Hematopoietic multipotent progenitor cell treated with erythropoietin and hydrocortisone succinate and interleukin-3 and kit ligand, for 8 days (in vitro differentiated cells): ENCODE measurements at places on chromosomes 5 and 9.

DNA sequence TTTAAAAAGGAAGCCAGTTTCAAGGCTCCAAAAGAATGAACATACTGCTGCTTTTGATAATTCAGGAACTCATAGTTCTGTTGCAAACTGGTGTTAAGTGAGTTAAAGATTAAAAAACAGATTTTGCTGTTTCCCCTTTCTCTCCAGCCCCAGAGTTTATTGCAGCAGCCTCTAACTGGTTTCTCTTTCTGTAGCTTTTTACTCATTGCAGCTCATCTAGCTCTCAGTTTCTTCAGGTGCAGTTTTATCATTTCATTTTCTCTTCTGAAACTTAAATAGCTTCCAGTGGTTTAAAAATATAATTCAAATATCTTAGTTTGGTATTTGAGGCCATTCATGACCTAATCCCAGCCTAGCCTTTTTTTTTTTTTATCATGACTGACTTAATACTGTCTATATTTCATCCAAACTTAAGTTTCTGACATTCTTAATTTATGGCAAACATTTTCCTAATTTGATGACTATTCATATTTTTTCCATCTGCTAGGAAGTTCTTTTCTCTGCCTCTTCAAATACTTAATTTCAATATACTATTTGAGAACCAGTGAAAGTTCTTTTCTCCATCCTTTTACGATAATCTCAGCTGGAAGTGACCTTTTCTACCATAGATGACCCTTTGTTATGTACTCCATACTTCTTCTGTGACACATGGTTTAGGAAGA is 252.7 kb upstream of the GRIA1 start:
- DNase-seq: no peak

DNA sequence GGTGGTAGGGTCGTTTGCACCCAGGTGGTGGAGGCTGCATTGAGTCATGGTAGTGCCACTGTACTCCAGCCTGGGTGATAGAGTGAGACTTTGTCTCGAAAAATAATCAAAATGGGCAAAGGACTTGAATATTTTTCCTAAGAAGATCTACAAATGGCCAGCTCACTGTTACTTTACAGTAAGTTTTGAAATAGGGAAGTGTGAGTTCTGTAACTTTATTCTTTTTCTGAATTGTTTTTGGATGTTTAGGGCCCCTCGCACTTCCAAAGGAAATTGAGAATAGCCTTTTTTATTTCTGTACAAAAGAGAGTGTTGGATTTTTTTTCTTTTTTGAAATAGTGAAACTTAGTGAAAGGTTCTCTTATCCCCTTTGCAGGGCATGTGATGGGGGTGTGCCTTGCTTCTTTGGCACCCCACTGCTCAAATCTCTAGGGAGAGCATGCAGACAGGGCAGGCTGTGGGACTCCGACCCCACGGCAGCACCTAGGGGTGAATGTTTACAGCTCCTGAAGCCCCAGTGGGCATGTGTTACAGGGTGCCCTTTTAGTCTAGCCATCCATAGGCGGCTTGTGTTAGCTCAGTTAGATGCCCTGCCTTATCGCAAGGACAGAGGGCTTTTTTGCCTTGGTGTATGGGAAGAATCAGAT is 33.3 kb downstream of the GPBP1 start:
- no peak for DNase-seq

GRCh38 chr5:54289769-54290168 is 20.6 kb downstream of the ARL15 start:
- DNase-seq: no peak

DNA sequence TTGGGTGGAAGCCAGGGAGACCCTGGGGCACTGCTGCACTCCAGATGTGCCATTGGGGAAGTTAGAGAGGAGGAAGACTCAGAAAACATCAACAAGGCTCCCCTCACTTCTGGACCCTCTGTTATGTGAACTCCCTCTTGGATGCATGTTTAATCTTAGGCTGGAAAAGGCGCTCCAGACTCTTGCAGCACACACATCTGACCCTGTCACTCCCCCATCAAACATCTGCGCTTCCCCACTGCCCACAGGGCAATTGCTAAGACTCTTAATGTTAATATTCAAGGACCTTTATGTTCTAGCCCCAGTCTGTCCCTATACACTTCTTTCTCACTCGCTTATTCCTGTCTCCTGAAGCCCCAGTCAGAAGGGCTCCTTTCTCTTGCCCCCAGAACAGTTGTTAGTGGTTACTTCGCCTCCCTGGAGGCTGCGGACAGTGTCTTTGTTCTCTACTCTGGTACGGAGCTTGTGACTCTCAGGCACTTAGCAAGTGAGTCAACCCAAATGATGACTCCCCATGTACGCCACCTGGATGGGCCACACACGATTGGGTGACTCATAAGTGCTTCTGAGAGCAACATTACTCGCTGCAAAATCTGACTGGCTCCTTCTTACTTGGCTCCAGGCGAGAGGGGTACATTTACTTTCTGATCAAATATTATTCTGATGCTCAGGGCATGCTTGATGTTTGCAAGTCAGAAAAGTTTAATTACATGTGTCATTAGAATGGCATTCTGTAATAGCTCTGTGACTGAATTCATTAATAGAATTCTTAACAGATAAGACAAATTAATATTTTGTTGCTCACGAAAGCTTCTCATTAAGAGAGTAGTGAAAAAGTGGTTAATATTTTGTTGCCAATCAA is 193.6 kb downstream of the HSPA4 start:
- peak; percentile 65 for DNase-seq

DNA sequence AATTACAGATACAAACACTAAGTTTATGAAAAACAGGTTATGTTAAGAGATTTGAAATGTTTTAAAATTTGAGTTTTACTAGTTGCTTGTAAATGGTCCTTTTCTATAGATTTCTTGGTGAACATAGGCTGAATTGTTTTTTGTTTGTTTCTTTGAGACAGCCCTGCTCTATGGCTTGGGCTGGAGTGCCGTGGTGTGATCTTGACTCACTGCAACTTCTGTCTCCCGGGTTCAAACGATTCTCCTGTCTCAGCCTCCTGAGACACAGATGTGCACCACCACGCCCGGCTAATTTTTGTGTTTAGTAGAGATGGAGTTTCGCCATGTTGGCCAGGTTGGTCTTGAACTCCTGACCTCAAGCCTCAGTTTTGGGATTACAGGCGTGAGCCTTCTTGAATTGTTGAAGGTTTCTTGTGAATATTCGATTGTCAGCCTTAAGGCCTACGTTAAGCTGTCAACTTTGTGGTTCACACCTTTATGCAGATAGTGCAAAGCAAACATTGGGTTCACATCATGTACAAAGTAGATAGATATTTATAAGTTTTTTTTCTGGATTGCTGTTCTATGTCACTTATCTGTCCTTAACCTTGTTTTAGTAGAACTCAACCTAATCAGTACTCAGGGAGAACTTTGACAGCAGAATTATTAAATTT is 26.2 kb downstream of the UHRF2 start:
- no peak for DNase-seq

- DNase-seq: no peak
Measured at GRCh38 chr9:20361656-20362570, 260.4 kb downstream of the MLLT3 start.
